ENCODE measurements at places on chromosomes 2 and 18.

DNA sequence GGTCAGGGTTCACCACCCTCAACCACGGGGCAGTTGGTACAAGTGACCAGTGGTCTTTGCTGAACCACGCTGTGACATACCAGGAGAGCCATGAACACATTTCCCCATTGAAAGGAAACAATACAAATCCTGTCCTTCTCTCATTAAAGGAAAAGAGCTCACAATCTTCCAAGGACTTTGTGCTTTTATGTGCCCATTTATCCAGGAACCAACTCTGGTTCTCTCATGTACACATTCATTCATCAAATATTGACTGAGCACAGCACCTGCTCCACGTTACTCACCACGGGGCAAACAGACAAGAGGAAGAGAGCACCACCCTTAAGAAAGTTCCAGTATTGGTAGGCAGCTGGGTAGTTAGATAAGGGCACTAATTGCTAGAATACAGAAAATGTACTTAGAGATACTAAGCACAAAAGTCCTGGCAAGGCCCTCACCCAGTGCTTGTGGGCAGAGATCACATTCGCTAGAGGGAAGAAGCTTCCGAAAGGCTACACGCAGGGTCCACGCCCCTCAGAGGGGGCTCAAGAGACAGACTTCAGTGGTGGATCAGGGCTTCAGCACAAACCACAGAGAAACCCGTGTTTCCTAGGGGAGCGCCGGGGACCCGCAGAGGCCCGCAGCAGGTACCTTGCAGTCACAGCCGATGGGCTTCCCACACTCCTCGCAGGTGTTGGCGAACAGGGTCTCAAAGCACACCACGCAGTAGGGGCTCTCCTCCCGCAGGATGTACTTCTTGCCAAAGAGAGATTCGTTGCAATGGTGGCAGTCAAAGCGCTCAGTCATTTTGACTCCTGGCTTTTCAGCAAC lies 12.9 kb downstream of the FHL2 start:
- DNase-seq = no peak

GRCh38 chr2:33240178-33240577 lies 236.3 kb upstream of the RASGRP3 start:
- DNase-seq = no peak

GRCh38 chr2:108345951-108346350 lies 31.8 kb upstream of the SULT1C4 start:
- no peak for DNase-seq

GRCh38 chr18:21040466-21040865 lies 71.1 kb downstream of the ROCK1 start:
- DNase-seq = no peak

DNA sequence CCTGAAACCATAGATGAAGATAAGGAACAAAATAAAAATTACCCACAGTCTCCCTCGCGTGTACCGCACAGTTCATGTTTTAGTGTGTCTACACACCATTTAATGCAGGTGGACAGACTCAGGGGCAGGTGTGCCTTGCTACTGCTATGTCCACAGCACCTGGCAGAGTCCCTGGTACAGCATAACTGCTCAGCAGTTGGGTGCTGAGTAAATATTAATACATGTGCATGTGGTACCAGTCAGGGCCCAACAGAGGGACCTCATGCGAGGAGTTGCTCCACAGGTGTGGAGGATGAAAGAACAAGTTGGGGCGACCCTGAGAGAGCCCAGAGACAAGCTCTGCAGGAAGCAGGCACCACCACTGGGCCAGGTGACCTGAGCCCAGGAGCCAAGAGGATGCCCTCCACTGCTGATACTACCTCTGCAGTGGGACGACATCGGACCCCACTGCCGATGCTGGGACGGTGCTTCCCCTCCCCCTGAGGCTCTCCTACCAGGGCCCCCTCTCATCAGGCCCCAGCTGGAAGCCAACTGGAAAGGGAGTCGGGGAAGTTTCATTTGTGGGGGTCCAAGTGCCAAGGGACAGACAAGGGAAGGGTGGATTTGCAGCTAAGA lies 100.8 kb downstream of the NEDD4L start:
- DNase-seq = no peak

DNA sequence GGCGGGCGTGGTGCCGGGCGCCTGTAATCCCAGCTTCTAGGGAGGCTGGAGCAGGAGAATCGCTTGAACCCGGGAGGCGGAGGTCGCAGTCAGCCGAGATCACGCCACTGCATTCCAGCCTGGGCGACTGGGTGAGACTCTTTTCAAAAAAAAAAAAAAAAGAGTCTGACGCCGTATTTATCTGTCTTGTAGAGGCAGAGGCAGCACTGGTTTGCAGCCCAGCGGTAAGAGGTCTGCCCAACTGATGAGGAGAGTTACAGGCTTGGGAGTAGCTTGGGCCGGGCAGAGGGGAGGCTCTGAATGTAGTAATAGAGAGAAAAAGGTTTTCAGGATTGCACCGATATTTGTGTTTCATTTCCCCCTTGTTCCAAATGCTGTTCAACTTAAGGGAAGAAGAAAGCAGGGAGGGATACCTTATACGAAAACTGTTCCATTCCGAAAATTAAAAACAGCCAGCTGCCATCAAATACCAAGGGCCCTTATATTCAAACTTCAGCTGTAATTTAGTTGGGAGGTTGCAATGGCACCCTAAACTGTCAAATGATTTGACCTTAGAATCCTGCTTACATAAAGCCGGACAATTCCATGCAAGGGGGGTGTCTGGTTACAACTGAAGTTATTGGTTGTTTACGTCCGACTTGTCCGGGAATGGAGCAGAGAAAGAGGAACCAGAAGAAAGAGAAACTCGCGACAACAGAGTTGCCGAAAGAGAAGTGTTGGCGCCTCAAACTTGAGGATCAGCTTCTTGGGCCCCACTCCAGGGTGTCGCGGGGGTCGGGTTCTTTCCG lies 9.2 kb upstream of the SP9 start:
- DNase-seq = no peak

- DNase-seq = no peak
These were observed 84.3 kb downstream of the ACSL3 start for GRCh38 chr2:222944971-222945740.

GRCh38 chr2:222038067-222038802 lies 260.6 kb downstream of the PAX3 start:
- DNase-seq = no peak

- DNase-seq = no peak
These were observed 1.5 kb upstream of the EVX2 start for GRCh38 chr2:176085120-176085788.

DNA sequence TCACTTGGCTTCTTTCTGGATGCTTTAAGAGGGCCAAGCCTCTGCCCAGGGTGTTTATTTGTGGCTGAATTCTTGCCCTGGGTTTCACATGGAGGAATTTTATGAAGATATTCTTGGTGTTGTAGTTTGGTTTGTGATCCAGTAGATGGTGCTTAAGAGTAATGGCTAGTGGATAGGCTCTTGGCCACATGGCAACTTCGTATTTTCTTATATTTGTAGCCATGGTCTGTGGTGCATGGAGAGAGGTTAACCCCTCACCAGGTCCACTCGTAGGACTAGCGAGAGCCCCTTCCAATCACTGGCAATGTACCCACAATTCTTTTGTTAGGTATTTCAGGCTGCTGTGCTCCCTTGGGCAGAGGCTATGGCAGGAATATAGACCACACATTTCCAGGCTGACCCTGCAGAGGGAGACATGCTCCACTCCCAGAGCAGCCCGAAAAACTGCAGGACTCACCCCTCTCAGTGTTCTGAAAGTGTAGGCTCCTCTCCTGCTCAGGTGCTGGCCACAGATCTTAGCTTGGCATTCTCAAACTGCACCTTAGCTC lies 582.1 kb upstream of the SETBP1 start:
- DNase-seq = no peak

- no peak for DNase-seq
These were observed 73.7 kb downstream of the PTGR3 start for GRCh38 chr18:75135158-75135725.

- DNase-seq = no peak
These were observed 8.9 kb upstream of the ID2 start for GRCh38 chr2:8672940-8673339.

DNA sequence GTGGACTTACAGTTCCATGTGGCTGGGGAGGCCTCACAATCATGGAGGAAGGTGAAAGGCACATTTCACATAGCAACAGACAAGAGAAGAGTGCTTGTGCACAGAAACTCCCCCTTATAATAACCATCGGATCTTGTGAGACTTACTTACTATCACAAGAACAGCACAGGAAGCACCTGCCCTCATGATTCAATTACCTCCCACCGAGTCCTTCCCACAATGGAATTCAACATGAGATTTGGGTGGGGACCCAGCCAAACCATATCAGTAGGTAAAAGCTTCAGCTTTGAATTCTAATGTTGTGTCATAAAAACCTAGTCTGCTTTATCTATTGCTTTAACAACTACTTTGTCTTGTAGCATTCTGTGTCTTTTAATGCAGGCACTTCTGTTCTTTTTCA lies 140.4 kb upstream of the PIK3C3 start:
- DNase-seq = no peak

DNA sequence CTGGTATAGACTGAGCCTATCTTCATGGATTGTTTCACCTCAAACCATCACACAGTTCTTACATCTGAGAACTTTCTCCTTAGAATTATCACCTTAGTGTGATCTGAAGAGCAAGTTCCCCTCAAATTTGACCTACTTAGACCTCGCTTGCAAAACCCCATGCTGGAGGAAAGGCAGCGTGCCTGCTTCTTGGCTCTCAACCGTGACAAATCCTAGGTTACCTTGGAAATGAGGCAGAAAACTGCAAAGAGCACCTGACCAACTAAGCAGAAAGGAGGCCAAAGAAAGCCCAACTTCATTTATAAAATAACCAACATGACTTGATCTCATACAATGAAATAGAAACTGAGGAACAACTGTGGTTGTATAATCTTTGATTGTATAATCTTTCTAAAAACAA lies 146.4 kb downstream of the RAB3GAP1 start:
- DNase-seq = no peak

DNA sequence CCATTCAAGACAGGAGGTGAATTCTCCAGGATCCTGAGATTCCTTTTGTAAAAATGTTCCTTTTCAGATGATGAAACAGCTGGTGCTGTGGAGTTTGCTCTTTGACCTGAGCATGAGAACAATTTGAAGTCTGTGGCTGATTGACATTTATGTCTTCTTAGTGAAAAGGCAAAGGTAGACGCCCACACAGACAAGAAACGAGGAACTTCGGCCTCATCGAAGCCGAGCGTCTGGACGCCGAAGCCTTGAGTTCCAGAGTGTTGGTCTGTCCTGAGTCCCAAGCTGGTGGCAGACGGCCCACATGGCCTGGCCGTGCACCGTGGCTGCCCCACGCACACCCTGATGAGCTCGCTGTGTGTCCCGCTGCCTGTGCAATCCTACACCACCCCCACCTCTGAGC lies 20.7 kb upstream of the SNTG2 start:
- no peak for DNase-seq

All from activated gamma-delta T cell (primary cell).